Erythroblast (primary cell): ENCODE measurements at places on chromosomes 16 and 17.

GRCh38 chr16:1258906-1259759, 3.3 kb downstream of the TPSD1 start:
- no peak for DNase-seq

DNA sequence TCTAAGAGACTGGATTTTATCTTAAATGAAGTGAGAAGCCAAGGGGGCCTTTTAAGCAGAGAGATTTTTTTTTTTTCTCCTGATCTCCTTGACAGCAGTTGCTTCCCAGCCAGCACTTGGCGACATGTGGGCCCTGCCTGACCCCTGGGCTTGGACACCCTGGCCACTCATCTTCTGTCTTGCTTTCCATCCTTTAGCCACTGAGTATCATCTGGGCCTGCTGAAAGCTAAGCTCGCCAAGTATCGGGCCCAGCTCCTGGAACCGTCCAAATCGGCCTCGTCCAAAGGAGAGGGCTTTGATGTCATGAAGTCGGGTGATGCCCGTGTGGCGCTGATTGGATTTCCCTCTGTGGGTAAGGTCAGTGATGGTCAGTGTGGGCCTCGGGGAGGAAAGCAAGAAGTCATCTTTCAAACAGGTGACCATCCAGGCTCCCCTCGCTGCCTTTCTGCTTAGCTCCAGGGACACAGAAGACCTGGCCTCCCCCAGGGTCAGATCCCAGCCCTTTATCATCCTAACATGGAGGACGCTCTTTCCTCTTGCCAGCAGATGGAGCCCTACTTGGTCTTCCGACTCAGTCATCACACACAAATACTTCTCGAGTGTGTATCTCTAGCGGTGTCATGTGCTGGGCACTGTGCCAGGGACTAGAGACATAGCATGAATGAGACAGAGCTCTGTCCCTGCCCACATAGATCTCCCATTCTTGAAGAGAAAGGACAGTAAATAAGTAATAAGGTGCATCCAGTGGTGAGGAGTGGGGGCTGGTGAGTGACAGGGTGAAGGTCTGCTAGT, 6.1 kb downstream of the DRG2 start:
- peak; percentile 89 for DNase-seq

DNA sequence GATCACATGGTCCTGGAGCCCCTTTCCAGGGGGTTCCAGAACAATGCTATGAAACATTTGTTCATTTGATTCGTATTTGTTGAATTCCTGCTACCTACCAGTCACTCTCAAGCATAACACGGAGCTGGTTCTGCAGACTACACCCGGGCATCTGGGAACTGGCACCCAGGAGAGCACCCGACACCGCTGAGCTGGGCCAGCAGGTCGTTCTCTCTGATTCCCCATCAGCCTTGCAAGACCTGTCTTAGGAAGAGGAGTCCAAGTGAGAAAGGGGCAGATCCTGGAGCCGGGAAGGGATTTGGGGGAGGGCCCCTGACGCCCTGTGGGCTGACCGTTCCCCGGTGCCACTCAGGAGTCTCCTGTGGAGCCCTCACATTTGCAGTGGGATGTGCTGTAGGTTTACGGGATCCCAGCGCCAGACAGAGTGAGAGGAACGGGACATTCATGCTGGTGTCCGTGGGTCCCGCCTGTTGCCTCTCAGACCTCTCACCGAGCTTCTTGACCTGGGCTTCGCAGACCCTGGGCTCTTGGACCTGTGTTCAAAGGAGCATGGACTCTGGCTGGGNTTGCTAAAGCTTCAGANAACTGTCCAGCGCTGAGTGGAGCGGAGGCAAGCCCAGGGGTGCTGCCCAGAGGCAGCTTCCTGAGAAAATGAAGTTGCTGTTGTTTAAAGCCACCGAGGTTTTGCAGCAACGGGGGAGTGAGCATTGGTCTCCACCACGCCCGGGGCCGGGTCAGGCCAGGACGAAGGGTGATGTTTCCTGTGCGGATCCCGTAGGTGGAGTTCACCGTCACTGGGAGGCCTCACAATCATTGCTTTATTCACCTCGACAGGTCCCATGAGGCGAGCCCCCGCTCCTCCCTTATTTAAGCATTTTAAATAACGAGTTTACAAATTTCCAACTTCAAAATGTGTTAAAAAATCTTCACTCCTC, 49.2 kb downstream of the METRNL start:
- no peak for DNase-seq

DNA sequence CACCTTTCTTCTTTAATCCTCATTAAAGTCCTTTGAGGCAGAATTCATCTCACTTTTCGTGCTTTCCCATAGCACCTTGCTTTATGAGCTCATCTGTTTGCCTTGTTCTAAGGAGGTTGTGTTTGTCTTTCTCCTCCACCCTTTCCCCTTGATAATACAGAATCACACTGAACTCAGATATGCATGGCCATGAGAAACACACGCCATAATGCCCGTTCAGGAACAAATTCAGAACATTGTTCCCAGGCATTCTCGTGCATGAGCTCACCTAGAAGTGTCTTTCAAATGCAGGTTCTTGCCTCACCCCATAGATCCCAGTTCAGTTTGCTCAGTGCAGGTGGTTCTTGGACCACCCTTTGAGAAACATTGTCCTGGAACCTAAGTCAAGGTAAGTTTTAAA, 71.1 kb downstream of the TMEM114 start:
- no peak for DNase-seq

DNA sequence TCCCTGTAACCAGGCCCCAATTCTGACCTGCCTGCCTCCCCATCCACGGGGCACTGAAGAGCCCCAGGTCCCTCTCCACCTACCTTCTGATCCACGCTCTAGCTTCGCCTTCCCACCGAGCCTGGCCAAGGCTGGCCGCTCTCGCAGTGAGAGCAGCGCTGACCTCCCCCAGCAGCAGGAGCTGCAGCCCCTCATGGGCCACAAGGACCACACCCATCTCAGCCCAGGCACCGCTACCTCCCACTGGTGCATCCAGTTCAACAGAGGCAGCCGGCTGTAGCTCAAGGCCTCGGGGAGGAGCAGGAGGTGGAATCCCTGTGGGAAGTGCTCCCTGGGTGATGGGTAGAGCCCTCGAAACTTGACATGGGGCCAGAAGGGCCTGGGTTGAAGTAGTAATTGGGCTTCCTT, 8.4 kb upstream of the PLEKHG4 start:
- DNase-seq, result no peak

GRCh38 chr17:48011405-48012150, 26.0 kb downstream of the COPZ2 start:
- peak; percentile 64 for DNase-seq

DNA sequence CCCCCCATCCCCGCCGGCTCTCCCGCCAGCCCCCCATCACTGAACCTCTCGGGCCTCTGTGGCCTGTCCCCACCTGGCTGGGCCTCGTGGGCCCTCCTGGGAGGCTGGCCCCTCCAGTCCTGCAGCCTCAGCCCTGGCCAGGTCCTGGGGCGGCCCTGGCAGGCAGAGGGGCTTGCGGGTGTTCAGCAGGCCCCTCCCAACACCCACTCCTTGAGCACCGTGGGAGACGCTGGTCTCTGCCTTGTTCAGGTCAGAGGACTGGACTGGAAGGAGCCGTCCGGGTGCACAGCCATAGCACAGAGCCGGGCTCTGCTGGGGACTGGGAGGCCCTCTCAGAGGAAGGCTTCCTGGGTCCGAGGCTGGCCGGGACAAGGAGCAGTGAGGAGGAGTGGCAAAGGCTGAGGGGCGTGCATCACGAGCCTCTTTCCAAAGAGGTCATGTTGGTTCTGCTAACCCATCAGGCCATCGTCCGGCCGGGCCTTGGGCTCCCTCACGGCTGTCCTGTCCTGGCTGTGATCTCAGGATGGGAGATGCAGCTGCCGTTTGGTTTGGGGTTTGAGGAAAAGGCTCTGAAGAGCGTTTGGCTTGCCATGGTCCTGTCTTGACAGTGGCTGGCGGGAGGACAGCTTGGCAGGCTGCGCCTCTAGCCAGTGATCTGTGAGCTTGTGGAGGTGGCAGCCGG, 6.3 kb upstream of the PABPN1L start:
- DNase-seq, result no peak

- DNase-seq, result no peak
Observed at GRCh38 chr16:3118204-3118790, 5.9 kb downstream of the ZNF205 start.
